ENCODE measurements at places on chromosomes 13 and 19.

GRCh38 chr13:80814541-80814940, 473.6 kb upstream of the SPRY2 start:
- no peak for DNase-seq

DNA sequence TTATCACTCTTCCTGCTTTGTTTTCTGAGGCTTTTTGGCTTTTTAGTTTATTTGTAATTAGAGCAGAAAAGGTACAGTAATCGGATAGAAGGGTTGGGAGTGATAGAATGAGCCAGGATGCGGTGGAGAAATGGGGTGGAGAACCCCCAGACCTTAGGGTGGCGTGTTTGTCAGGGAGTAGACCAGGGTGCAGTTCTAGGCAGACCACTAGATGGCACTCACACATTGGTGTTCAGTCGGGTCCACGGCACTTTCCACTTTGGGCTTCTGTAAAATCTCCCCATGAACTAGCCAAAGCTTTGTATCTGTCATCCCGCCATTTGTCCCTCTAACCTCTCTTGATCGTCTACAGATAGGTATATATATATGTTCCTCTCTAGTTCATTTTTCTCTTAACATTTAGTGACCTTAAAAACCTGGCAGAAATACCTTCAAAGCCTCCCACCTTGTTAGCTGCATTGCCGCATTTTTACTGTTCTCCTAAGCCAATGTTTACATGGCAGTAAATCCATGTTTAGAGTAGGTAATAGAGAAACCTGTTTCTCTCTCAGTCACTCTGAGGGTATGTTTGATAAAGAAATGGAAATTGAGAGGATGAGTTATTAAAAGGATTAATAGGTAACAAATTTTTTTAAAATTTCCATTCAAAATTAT, 154.9 kb downstream of the TM9SF2 start:
- peak; percentile 75 for DNase-seq

DNA sequence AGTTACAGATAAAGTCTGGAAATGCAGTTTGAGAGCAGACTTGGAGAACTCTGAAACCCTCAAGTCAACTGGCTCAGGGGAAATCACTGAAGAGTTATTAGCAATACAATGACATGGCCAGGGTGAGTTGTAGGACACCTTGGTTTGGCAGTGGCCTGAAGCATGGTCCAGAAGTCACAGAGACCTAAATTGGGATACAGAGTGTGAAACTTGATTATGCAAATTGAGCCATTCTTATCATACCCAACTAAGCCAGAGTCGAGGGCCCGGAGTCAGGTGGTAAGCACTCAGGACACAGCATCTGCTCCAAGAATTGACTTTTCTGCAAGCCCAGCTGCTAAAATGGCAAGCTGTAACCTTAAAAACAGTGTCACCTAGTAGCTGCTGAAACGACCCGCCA, 224.5 kb downstream of the DCLK1 start:
- DNase-seq, result no peak

- DNase-seq, result no peak
Observed at GRCh38 chr19:49831592-49831991, 13.5 kb downstream of the MED25 start.

DNA sequence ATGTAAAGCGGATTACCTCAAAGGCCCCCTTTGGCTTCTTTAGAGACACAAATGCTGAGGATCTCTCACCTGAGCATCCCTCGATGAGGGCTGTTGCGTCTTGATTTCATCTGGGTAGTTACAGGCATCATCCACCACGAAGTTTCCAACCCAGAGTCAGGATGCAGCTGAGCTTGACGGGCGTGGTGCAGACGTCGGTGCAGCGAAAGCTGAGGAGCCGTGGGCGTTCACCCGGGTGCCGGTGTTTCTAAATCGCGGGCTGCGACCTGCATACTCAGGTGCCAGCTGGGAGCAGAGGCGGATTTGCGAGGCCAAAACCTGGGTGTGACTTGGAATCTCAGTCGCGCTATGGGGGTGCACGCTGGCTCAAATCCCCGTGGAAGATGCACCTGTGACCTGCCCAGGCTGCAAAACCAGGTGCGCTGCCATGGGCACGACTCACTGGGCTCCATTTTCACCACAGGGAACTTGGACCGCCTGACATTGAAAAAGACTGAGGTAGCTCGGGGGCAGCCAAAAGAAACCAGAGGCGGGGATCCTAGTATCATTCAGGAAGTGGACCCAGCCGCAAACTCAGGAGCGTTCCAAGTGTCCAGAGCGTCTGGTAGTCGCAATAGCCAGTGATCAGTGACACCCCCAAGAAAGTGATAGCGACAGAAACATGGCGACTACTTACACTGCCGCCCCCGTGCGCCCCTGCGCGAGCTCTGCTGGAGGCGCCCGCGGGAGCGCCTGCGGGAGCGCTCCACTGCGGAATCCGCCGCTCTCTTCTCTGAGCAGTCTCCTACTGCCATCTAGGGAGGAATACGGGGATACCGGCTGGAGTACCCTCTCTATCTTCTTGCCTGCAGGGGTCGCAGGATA, 36.4 kb upstream of the IGFL4 start:
- no peak for DNase-seq

DNA sequence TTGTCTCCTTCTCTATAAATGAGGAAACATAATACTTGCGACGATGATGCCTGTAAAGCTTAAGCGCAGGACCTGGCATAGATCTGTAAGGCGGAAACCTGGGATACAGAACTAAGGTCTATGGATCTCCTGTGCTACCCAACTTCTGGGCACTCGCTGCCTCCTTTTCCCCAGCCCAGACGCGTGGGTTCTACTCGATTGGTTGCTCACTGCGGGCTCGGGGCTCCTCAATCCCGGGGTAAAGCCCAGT, 615 bp upstream of the PSMC4 start:
- no peak for DNase-seq

- DNase-seq, result no peak
Observed at GRCh38 chr13:24693862-24694471, 13.8 kb downstream of the ATP12A start.

GRCh38 chr19:51096473-51097165, 11.6 kb downstream of the CTU1 start:
- DNase-seq, result no peak

DNA sequence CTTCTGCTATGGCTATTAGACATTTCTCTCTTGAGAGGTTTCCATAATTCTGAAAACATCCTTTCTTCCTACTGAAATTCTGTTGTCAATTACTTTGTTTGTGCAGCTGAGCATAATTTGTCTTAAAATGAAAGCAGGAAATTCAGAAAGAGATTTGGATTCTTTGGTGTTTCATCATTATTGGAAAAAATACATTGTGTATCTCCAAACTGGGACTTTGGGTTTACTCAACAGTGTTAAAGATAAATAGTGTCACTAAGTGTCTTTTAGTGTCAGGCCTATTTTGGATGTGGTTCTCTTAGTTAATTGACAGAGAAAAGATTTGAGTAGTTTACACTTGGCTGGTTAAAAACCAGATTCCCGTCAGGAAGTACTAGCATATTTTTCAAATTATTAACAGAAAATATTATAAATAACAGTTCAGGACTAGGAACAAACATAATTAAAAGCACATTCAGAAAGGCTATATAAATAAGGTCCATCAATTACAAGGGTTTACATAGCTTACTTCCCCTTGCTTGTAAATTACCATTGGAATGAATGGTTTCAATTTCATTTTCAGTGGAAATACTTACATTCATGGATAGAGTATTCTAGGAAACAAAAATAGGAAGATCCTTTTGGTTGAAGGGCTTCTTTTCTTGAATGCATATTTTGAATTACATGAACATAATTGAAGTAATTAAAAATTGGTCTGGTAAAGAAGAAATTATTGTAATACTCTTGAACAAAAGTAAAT, 483.1 kb downstream of the GPC6 start:
- DNase-seq, result no peak

- no peak for DNase-seq
Observed at GRCh38 chr13:25378528-25378927, 6.8 kb downstream of the ATP8A2 start.

DNA sequence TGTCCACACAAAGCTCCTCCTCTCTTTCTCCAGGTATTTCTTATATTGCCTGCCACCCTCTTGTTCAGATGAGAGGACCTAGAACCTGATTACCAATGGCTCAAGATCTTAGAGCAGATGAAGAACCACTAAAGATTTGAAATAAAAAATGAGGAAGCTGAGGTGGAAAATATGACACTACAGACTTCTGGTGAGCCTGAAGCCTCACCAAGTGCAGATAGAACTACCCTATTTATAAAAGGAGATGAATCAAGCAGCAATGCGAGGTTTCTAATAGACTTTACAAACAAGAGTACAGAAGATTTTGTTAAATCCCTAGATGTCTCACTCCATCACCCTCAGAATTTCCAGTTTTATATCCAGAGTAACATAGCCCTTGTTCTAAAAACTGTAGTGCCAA, 345.8 kb downstream of the TBC1D4 start:
- DNase-seq, result no peak

DNA sequence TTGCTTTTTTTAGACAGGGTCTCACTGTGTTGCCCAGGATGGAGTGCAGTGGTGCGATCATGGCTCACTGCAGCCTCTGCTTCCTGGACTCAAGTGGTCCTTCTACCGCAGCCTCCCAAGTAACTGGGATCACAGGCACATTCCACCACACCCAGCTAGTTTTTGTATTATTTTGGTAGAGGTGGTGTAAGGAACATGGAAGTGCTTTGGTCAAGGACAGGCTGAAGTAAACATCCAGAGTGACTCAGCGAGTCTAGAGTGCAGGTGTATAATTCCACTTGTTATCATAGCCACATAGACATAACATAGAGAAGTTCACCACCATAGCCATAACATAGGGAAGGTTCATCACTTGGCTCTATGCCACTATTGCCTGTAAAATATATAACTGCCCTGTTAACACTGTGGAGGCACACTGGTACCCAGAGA, 98.6 kb downstream of the RBM26 start:
- DNase-seq, result no peak

GRCh38 chr19:796692-797527, at the start of gene PTBP1:
Gene PTBP1 (plus strand): TSS chr19:797452. CDS start chr19:797498, 46 bp downstream.
- peak; percentile 98 for DNase-seq

- no peak for DNase-seq
Observed at GRCh38 chr13:73421310-73421912, 362.6 kb downstream of the KLF5 start.

GRCh38 chr19:1699386-1699785, 47.0 kb upstream of the TCF3 start:
- no peak for DNase-seq

GRCh38 chr19:39390451-39390750, 505 bp downstream of the PAF1 start:
- no peak for DNase-seq

DNA sequence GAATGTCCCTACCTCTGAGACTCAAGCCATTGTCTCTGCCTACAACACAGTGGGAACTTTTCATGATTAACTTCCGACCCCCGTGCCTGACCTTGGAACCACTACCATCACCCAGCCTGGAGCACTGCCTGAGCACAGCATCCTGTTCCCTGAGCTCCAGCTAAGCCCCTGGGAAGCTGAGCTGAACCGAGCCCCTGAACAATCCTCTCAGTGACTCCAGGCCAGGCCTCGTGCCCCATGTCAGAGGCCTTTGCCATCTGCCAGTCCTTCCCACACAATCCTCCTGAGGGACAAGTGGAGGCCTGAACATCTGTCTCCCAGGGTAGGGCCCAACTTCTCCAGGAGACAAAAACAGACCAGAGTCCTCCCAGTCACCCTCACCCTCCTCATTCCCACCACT, 17.5 kb downstream of the CEACAM3 start:
- DNase-seq, result no peak

Measured in activated T-helper 1 cell treated with anti-CD3 and anti-CD28 coated beads, Interleukin-2, amount 50 U/mL, for 16 hours (primary cell).